Stimulated activated CD4-positive, alpha-beta T cell treated with anti-CD3 and anti-CD28 coated beads, Interleukin-1b, Interleukin-23, amount 100 ng/mL, for 4 hours (primary cell): ENCODE measurements at places on chromosomes 2 and 18.

- DNase-seq: no peak
These were observed 34.2 kb downstream of the EMX1 start for GRCh38 chr2:72951303-72952095.

DNA sequence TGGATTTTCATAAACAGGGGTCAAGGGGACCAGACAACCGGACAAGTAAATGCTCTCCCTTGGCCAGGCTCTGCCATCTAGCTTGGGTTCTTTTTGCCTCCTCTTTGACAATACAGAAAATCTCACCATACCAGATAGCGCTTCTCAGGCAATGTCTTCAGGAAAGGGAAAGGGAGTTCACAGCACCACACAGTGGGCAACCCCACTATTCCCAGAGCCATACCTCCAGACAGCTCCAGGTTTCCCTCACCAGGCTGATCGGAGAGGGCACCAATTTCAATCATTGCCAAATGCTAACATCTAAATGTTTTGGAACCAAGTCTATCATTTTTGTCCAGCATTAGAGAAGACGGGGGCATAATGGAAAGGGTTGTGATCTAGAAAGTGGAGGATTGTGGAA is 28.1 kb downstream of the CCDC68 start:
- DNase-seq: no peak

DNA sequence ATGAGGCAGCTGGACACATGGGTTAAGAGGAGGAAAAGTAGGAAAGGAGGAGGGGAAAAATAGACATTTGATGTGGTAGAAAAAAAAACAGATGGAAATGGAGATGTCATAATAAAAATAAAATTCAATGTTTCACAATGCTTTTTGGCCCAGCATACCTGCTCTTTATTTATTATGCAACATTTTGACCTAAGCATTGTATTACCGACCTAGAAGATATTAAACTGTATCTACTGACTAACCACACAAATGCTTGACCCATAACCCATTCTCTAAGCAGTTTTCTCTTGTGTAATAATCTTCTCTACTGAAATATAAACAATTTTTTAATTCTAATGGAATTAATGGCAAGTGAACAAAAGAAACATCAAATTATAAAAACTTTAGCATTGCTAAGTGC is 362.3 kb downstream of the FBXO15 start:
- no peak for DNase-seq

GRCh38 chr18:79575891-79576685 is 103.5 kb upstream of the CTDP1 start:
- DNase-seq: no peak

- DNase-seq: peak; percentile 36
These were observed 480 bp downstream of the DSEL start for GRCh38 chr18:67515942-67516538.

GRCh38 chr2:207328944-207329386 is 163.2 kb upstream of the KLF7 start:
- no peak for DNase-seq

DNA sequence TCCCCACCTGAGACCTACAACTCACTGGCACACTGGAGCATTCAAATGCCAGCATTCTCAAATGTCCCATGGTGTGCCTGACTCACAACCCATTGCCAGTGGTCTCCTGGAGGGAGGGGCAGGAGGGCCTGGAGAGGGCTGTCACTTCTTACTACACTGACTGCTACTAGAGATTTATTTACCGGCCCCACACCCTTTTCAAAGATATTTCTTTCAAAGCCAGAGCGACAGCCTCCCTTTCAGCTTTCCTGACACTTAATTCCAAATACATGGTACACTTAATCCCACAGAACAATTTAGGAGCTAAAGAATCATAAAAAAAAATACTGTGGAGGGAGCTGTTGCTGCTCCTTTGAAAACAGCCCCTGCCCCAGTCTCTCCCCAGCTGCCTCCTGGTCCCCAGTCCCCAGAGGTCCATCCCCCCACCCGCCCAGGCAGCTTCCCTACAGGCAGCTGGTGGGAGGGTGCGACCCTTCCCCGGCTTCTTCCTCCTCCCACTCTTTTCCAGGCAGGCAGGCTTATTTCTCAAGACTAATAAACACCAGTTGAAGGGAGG is 129.1 kb upstream of the SMAD2 start:
- no peak for DNase-seq

DNA sequence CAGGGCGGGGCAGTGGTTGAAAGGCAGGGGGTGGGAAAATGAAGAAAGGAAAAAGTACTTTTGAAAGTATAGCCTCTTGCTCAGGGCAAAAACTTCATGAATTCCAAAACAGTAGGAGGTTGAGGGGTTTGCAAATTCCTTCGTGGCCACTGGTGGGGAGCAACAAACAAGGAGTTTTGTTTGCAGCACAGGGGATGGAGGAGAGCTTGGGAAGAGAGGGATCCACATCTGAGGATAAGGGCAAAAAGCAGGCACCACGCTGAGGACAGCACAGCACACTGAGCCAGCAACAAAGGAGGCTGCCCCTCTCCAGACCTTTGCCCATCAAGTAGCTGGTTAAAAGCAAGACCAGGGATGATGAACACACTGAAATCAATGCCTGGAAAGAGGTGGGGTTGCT is 148.9 kb downstream of the TCF4 start:
- no peak for DNase-seq

- DNase-seq: no peak
These were observed 584.5 kb downstream of the ZEB2 start for GRCh38 chr2:143935482-143935752.

- DNase-seq: no peak
These were observed 34.7 kb upstream of the GPR17 start for GRCh38 chr2:127611076-127611925.

GRCh38 chr18:5057386-5058348 is 139.4 kb downstream of the AKAIN1 start:
- no peak for DNase-seq

- DNase-seq: no peak
These were observed 1.2 kb downstream of the TLX2 start for GRCh38 chr2:74515271-74515980.

GRCh38 chr2:217666338-217666737 is 336.5 kb downstream of the TNS1 start:
- DNase-seq: no peak

- DNase-seq: no peak
These were observed 4.4 kb downstream of the HDLBP start for GRCh38 chr2:241310917-241311566.

DNA sequence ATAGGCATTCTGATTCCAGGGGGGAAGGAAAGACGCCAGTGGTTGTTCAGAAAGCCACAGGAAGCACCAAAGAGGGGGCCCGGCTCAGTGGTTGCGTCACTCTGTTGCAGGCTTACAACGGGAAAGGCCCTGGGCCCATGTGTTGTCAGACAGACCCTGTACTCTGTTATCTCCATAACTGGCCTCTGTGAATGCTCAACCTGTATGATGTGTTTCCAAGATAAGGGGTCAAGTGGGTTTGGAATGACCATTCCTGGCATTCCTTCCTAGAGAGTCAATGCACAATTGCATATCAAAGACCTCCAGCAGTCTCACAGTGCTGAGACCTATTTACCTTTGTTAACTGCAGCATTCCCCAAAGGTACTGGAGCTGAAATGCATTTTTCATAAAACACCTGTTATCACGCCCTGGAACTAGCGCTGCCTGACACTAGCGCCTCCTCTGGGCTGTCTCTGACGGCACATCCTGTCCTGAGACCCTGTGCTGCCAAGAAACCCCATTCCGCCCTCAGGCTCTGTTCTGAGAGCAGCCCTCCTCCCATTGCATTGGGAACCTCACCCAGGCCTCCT is 13.2 kb upstream of the LRRFIP1 start:
- DNase-seq: no peak

- no peak for DNase-seq
These were observed at the start of gene LIMS2 for GRCh38 chr2:127675331-127676261. TSS of gene LIMS2 (minus strand) at chr2:127675530. CDS start at chr2:127675024, 506 bp downstream.

- no peak for DNase-seq
These were observed 180.8 kb downstream of the PPP1R1C start for GRCh38 chr2:182166406-182166805.
